Fibroblast of lung (primary cell): ENCODE measurements at places on chromosomes 6 and 20.
A peak's percentile ranks its signal among the peaks of the same experiment; 100 is the strongest.

- DNase-seq: no peak
Measured at GRCh38 chr6:139508576-139508975, 134.1 kb upstream of the CITED2 start.

- peak; percentile 56 for DNase-seq
Measured at GRCh38 chr6:53436526-53437303, 88.0 kb upstream of the ELOVL5 start.

- DNase-seq: peak; percentile 96
Measured at GRCh38 chr6:45613656-45614055, 235.9 kb upstream of the SUPT3H start.

DNA sequence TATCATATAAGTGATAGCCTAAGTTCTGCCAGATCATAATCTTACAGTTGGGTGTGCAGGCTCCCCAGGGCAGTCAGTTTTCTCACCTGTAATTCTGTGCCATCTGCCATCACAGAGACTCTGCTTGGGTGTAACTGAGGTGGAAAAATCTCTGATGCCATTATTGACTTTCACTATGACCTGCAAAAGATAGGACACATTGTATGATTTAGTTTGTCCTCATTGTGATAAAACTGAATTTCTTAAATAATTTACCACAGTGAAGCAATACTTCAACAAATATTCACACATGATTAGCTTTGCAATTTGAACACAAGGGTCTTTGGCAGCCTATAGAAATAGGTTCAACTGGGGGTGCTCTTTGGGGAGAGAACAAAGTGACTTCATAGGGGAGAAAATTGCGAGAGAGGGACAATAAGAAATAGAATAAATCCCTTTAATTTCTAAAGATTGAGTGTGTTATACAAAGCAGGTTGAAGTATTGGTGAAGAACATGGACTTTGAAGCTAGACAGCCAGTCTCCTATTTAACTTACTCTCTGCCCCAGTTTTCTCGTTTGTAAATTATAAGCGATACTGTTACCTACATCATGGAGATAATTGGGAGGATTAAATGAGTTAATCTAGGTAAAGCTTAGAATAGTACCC lies 27.3 kb downstream of the FAM229B start:
- DNase-seq: no peak

GRCh38 chr6:157244175-157244574 lies 79.1 kb downstream of the TMEM242 start:
- DNase-seq: peak; percentile 84

DNA sequence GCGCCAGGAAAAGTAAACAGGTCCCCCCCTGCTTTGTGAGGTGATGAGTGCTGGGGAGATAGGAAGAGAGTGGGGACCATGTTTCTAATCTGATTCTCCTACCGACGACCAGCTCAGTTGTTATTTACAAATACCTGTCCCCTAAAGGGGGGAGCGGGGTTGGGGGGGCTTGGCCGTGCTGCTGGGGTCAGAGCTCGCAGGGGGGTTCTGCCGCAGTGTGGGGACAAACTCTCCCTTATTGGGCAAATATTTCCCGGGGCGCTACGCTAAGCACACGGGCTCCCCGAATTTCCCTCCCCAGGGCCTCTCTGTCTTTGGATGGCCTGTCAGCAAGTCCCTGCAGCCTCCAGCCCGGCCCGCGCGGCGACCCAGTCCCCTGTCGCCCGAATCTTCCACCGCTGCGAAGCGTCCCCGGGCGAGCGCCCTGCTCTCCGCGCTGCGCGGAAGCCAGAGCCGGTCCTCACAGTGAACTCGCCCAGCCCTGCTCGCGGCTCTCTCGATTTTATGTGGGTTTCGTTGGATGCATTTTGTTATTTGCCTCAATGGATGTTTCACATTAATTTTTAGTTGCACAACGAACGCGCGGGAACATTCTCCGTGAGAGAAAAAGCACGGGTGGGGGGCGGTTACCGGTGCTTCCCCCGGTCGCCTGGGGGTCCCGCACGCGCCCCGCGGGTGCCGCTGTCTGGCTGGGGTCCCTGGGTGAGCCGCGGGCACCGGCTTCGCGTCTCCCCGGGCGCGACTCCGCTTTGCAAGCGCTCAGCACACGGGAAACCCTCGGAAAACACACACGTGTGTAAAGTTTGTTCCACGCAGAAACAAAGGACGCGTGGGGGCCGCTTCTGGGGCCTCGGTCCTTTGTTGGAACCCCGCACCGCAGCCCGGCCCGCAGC lies 1.5 kb upstream of the STX16 start:
- DNase-seq: no peak

- DNase-seq: peak; percentile 64
Measured at GRCh38 chr20:45450097-45450818, 19.3 kb upstream of the WFDC2 start.

DNA sequence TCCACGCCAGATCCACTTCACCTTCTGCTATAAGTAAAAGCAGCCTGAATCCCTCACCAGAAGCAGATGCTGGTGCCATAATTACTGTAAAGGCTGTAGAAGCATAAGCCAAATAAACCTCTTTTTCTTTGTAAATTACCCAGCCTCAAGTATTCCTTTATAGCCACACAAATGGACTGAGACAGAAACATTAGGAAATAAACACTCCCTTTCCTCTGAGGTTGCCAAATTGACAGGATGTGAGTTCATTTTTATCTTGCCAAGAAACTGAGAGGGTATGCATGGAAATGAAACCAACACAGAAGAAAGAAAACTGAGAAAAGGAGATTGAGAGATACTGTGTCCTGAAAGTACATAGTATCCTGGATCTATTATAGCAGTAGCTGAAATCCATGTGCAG lies 481.2 kb downstream of the HAO1 start:
- DNase-seq: peak; percentile 9
